Chondrocyte (in vitro differentiated cells): ENCODE measurements at places on chromosomes 2 and 18. TPM values are rescaled to one million over a fixed set of nuclear protein-coding genes. Genes with fewer than 3 reads are reported as not detected.

DNA sequence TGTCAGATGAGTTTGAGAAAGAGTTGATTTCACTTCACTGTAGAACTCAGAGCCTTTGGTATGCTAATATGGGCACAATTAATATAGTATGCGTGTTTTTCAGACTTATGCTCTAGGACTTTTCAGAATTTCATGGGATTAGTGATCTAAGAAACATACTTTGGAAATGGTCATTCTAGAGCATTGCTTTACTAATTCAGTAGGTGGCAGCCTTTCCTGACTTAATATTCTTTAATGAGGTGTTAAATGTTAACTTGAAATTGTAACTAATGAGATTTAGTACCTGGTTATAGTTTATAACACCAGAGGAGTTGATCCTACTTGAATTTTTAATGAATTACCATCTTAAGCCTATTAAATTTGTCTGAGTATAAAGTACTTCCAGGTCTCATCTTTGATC, 28.4 kb downstream of the ACTR2 start:
- no peak for DNase-seq
- H3K27me3 ChIP-seq: no peaks in the 10 kb centered on the region
- peaks cover 17% of the 10 kb centered on the region for H3K4me1 ChIP-seq
- no peak overlapping the region for H3K27ac ChIP-seq

GRCh38 chr2:177329064-177329463, 63.5 kb upstream of the AGPS start:
- H3K27ac ChIP-seq: no peak overlapping the region
- H3K4me3 ChIP-seq: no peak overlapping the region
- DNase-seq: no peak
- H3K4me1 ChIP-seq: peaks cover 22% of the 10 kb centered on the region

- H3K4me3 ChIP-seq: no peak overlapping the region
- peak; percentile 94 for DNase-seq
- no peaks in the 10 kb centered on the region for H3K27me3 ChIP-seq
- peaks cover 7% of the 10 kb centered on the region for H3K36me3 ChIP-seq
- H3K27ac ChIP-seq: peak overlapping the region; percentile 57
These were observed 84.6 kb downstream of the SMAD7 start for GRCh38 chr18:48866028-48866733.

Gene ASIC4
- total RNA-seq: 0.15 TPM in 2 of 3 replicates, not detected in the other

DNA sequence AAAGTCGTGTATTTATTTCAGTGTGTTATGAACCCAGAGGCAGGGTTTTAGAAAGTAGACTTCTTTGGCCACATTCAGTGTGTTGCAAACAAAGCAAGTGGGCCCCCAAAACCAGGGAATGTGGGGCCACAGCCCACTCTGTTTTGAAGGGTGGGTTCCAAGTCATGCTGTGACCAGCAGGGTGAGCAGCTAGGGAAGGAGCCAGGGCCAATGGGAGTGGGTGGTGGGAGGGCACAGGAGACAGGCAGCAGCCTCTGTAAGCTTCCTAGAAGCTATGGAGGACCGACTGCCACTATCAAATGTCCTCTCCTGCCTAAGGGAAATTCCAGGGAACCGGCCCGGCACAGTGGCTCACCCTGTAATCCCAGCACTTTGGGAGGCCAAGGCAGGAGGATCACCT, 50.4 kb upstream of the LYPD1 start:
- H3K4me1 ChIP-seq: no peaks in the 10 kb centered on the region
- no peak overlapping the region for H3K27ac ChIP-seq
- H3K4me3 ChIP-seq: no peak overlapping the region
- H3K27me3 ChIP-seq: no peaks in the 10 kb centered on the region

Gene AMER3
- not detected in 3 replicates for total RNA-seq

DNA sequence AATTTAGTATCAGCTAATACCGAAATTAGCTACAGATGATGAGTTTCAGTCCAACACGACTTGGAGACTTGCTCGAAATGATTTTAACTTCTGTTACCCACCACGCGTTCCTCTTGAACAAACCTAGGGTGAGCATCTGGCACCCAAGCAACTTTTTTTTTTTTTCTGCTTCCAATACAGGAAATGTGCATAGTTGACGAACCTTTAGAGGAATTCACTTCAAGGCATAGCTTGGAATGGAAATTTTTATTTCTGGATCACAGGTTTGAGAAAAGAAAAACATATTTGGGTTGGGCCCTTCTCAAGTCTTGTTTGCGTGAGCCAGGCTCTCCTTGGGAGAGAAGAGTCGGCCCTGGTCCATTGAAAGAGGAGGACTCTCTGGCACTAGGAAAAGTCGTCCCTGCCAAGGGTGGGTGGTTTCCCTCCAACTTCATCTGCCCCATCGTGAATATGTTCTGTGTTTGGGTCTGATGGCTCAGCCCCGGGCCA, 37.4 kb upstream of the RPL31 start:
- no peak overlapping the region for H3K4me3 ChIP-seq
- peaks cover 20% of the 10 kb centered on the region for H3K36me3 ChIP-seq
- no peak overlapping the region for H3K27ac ChIP-seq
- H3K4me1 ChIP-seq: peaks cover 2% of the 10 kb centered on the region

Gene ASB18
- not detected in 3 replicates for total RNA-seq

Gene UGT1A4
- not detected in 3 replicates for total RNA-seq

Gene MROH2A
- not detected in 3 replicates for total RNA-seq

Gene TANC1
- total RNA-seq: 28.7 to 38.2 TPM (median 29.5 TPM) in 3 replicates

- no peak overlapping the region for H3K4me3 ChIP-seq
- peaks cover 54% of the 10 kb centered on the region for H3K4me1 ChIP-seq
- no peaks in the 10 kb centered on the region for H3K27me3 ChIP-seq
- H3K27ac ChIP-seq: no peak overlapping the region
These were observed 134.2 kb downstream of the DYSF start for GRCh38 chr2:71587509-71588073.

DNA sequence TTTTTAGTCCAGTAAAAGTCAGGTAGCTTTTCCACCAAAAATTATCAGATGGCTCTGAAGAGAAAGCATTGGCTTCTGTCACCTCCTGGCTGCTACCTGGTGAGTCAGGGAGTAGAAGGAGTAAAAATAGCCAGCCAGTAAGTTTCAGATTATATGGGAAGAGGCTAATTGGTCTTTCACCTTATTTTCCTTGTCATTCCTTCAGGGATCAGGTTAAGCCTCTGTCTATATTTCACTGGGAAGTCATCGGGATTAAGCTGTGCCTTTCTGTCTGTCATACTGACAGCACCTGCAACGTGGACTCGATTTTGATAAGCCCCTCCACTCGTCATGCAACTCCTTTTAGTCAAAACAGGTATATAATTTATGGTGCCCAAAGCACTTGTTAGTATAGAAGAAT, 380.7 kb upstream of the CELF4 start:
- no peaks in the 10 kb centered on the region for H3K4me1 ChIP-seq
- DNase-seq: no peak
- H3K4me3 ChIP-seq: no peak overlapping the region
- H3K27me3 ChIP-seq: peaks cover 1% of the 10 kb centered on the region
- H3K36me3 ChIP-seq: no peaks in the 10 kb centered on the region
- no peak overlapping the region for H3K27ac ChIP-seq

Gene EIF2AK2
- 46.4 to 57.5 TPM (median 50.4 TPM) in 3 replicates for total RNA-seq

DNA sequence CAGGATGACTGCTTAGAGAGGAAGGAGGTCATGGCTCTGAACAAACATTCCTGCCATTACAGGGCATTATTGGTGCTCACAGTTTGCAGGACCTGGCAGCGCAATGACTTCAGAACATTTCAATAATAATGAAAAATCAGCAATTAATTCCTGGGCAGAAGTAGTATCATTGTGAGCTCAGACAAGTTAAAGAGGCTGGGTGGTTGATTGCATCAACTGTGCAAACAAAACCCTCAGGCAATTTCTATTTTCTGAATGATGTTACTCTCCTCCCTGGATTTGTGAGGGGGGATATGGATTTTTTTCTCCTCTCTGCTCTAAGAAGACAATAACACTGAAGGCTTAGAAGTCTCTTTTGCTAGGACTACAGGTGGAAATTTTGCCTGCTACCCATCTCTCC, 168.1 kb upstream of the TACR1 start:
- H3K4me3 ChIP-seq: no peak overlapping the region
- H3K36me3 ChIP-seq: no peaks in the 10 kb centered on the region
- H3K27me3 ChIP-seq: peaks cover 24% of the 10 kb centered on the region
- H3K27ac ChIP-seq: no peak overlapping the region
- H3K4me1 ChIP-seq: no peaks in the 10 kb centered on the region

- no peaks in the 10 kb centered on the region for H3K36me3 ChIP-seq
- no peaks in the 10 kb centered on the region for H3K27me3 ChIP-seq
- H3K4me1 ChIP-seq: peaks cover 31% of the 10 kb centered on the region
- no peak overlapping the region for H3K4me3 ChIP-seq
These were observed 55.2 kb downstream of the METTL4 start for GRCh38 chr18:2515908-2516625.

Gene DUSP19
- total RNA-seq: 4.1 to 6.6 TPM (median 4.3 TPM) in 3 replicates

GRCh38 chr2:199979398-199979797, 24.0 kb downstream of the MAIP1 start:
- no peak overlapping the region for H3K27ac ChIP-seq
- H3K36me3 ChIP-seq: no peaks in the 10 kb centered on the region

DNA sequence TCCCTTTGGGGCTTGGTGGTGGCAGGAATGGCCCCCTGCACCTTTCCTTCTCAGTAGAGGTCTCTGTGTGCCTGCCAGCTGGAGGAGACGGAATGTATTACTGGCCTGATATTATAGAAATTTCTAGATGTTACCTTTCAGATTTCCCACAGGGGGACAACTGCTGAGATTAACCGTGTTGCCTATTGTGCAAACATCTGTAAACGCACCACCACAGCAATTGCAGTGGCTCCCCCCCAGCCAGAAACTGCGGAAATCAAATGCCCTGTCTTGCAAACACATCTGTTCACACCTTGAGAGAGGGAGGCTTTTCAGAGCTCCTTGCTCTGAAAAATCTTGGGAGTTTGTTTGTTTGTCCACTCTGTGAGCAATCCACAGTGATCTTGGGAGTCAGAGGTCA, 270.0 kb upstream of the RAB12 start:
- no peak for DNase-seq
- no peak overlapping the region for H3K27ac ChIP-seq
- no peaks in the 10 kb centered on the region for H3K27me3 ChIP-seq
- peaks cover 42% of the 10 kb centered on the region for H3K4me1 ChIP-seq
- H3K4me3 ChIP-seq: no peak overlapping the region
- H3K36me3 ChIP-seq: peaks cover 2% of the 10 kb centered on the region

- H3K27me3 ChIP-seq: no peaks in the 10 kb centered on the region
- no peak overlapping the region for H3K27ac ChIP-seq
- H3K4me3 ChIP-seq: no peak overlapping the region
- DNase-seq: no peak
- peaks cover 14% of the 10 kb centered on the region for H3K4me1 ChIP-seq
- no peaks in the 10 kb centered on the region for H3K36me3 ChIP-seq
These were observed 219.8 kb downstream of the PTGR3 start for GRCh38 chr18:74989134-74989533.

Gene SCN1A
- 0.05 TPM in 1 of 3 replicates, not detected in the others for total RNA-seq

- no peak for DNase-seq
- peaks cover 17% of the 10 kb centered on the region for H3K4me1 ChIP-seq
- no peak overlapping the region for H3K4me3 ChIP-seq
- H3K36me3 ChIP-seq: no peaks in the 10 kb centered on the region
- H3K27me3 ChIP-seq: peaks cover 4% of the 10 kb centered on the region
These were observed 18.9 kb upstream of the DPP4 start for GRCh38 chr2:162092658-162093556.

Gene CPO
- total RNA-seq: 0.34 TPM in 1 of 3 replicates, not detected in the others

GRCh38 chr18:60017371-60017770, 117.6 kb downstream of the PMAIP1 start:
- H3K27ac ChIP-seq: no peak overlapping the region
- no peak for DNase-seq
- no peaks in the 10 kb centered on the region for H3K27me3 ChIP-seq
- H3K36me3 ChIP-seq: no peaks in the 10 kb centered on the region
- H3K4me3 ChIP-seq: no peak overlapping the region

GRCh38 chr2:6880200-6880733, 2.7 kb downstream of the RSAD2 start:
- peaks cover 5% of the 10 kb centered on the region for H3K27me3 ChIP-seq
- no peak overlapping the region for H3K4me3 ChIP-seq
- DNase-seq: no peak

- no peak for DNase-seq
- H3K27ac ChIP-seq: no peak overlapping the region
- H3K4me3 ChIP-seq: no peak overlapping the region
- H3K4me1 ChIP-seq: peaks cover 14% of the 10 kb centered on the region
These were observed 424.0 kb downstream of the ARHGAP15 start for GRCh38 chr2:143553261-143553660.

DNA sequence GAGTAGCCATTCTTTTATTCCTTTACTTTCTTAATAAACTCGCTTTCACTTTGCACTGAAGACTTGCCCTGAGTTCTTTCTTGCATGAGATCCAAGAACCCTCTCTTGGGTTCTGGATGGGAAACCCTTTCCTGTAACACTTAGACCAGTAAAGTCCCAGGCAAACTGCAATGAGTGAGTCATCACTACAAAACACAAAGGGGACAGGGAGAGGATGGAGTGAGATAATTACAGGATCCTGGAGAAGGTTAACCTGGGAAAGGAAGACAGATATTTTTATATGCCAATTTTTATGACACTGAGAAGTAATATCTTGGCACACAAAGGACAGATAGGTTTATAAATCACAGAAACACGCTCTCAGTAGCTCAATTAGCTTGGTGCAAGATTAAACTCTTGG, 48.7 kb downstream of the EHD3 start:
- no peaks in the 10 kb centered on the region for H3K27me3 ChIP-seq
- no peak overlapping the region for H3K27ac ChIP-seq
- H3K36me3 ChIP-seq: no peaks in the 10 kb centered on the region
- DNase-seq: no peak

Gene LYPD6B
- total RNA-seq: 0.36 to 1.2 TPM in 2 of 3 replicates, not detected in the other

Gene CDKL4
- 0.20 to 1.1 TPM (median 0.87 TPM) in 3 replicates for total RNA-seq

- H3K4me3 ChIP-seq: no peak overlapping the region
- no peak overlapping the region for H3K27ac ChIP-seq
- H3K4me1 ChIP-seq: peaks cover 3% of the 10 kb centered on the region
- DNase-seq: peak; percentile 40
- peaks cover 2% of the 10 kb centered on the region for H3K36me3 ChIP-seq
These were observed 130.2 kb upstream of the ID2 start for GRCh38 chr2:8551622-8552074.

GRCh38 chr2:54559593-54560145, 103.5 kb downstream of the SPTBN1 start:
- DNase-seq: no peak
- H3K27ac ChIP-seq: peak overlapping the region; percentile 98
- peaks cover 84% of the 10 kb centered on the region for H3K4me1 ChIP-seq

Gene HOXD12
- total RNA-seq: not detected in 3 replicates

DNA sequence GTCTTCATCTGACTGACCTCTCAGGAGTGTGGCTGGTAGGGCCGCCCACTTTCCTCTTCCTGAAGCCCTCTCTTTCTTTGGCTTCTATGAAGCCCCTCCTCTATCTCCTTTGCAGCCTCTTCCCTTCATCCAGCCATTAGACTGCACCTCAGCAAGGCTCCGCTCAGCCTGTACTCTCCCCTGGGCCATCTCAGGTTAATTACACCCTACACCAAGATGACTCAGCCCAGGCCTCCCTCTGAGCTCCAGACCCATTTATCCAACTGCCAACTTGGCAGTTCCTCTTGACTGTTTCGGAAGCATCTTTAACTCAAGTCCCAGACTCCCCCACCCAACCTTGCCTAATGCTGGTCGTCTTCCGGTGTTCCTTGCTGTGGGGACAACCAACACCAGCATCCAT, 5.8 kb upstream of the WNT6 start:
- no peaks in the 10 kb centered on the region for H3K36me3 ChIP-seq
- no peak for DNase-seq
- no peak overlapping the region for H3K4me3 ChIP-seq
- no peak overlapping the region for H3K27ac ChIP-seq
- peaks cover 9% of the 10 kb centered on the region for H3K4me1 ChIP-seq
- peaks cover 43% of the 10 kb centered on the region for H3K27me3 ChIP-seq

- H3K27me3 ChIP-seq: peaks cover 9% of the 10 kb centered on the region
- no peak overlapping the region for H3K4me3 ChIP-seq
- H3K27ac ChIP-seq: no peak overlapping the region
- no peaks in the 10 kb centered on the region for H3K36me3 ChIP-seq
- no peaks in the 10 kb centered on the region for H3K4me1 ChIP-seq
These were observed 132.4 kb upstream of the FSHR start for GRCh38 chr2:49286726-49287125.
